ENCODE measurements at places on chromosomes 16 and 17.

DNA sequence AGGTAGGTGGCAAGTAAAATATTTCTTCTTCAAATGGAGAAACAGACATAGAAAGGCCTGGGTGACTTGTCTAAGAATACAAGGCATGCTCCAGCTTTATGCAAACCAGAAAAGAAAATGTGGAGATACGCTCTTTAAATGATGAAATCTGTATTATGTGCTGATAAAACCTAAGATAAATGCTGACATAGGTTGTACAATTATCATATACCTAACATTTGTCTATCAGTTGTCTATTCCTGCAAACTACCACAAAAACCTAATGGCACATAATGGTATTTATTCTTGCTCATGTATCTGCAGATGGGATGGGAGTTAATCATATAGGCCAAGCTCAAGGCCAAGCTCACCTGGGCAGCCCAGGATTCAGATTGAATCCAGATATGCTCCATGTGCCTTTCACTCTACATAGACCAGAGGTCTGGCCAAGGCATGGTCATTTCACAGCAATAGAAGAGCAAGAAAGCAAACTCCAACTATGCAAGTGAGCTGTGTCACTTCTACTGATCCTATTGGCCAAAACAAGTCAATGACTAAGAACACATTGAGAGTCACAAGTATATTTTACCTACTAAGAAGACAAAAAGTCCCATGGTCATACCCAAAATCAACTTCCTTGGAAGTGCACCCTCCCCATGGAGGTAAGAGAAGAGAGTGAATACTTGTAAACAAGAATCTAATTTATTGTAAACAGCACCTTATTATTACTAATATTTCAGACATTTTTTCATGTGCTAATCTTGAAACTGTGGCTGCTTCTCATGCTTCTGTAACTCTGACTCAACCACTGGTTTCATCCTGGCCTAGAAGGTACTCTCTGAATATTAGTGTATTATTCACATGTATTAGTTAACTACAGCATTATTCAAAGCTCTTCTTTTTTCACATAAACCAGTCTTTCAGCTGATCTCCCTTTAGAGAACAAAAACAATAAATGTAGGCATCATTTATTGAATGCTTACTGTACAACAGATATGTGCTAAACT lies 270.7 kb upstream of the SOX9 start:
- DNase-seq = peak; percentile 37

DNA sequence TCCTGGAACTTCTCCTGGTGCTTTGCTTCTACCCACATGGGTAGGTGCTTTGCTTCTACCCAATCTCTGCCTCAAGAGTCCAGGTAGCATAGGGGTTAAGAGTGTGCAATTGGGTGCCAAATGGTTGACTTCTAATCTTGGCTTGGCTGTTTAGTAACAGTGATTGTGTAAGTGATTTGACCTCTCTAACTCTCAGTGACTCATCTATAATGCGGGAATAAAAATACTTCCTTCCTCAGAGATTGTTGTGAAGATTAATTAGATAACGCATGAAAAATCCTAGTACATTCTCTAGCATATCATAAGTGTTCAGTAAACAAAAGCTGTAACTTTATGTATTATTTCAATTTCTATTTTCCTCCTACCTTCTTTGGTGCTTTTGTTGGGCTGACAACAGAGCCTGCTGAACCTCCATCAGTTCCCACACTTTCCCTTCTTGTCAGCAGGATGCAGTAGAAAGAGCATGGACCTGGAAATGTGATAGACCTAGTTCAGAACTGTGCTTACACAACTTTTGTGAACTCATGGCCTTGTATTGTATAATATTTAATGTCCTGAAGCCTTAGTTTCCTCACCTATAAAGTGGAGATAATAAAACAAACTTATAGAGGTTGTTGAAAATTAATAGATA lies 72.9 kb upstream of the SMIM36 start:
- peak; percentile 29 for DNase-seq

GRCh38 chr16:49158029-49158642 lies 123.5 kb downstream of the CBLN1 start:
- DNase-seq = no peak

DNA sequence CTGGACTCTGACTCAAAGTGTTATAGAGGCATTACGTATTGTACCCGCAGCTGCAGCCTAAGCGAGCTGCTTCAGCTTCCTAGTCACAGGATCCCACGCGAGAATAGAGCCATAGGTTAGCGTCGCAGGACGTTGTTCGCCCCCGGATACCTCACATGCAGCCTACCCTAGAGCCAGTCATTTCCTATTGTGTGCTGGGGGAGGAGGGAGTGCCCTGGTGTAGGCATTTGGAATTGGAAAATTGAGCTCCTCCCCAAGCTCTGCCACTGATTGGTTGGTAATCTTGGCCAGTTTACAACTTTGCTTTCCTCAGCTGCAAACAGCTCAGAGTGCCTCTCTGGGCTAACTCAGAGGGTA lies 530 bp downstream of the NAA60 start:
- DNase-seq = no peak

DNA sequence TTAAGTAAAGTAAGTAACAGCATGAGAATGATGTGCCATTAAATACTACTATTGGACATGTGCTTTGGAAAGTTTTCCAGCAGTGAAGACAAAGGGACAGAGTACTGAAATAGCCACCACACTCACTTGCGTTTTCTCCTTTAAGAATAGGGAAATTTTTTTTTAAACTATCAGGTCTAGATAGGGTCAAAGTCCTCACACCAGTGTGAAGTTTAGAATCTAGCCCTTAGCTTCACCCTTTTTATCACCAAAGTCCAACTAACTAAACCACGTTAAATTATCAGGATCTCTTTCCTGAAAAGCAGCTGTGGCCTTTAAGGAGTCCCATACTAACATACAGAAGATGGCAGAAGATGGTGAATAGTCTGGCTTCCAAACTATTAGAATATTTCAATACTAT lies 180.9 kb downstream of the ZNF18 start:
- DNase-seq = no peak

DNA sequence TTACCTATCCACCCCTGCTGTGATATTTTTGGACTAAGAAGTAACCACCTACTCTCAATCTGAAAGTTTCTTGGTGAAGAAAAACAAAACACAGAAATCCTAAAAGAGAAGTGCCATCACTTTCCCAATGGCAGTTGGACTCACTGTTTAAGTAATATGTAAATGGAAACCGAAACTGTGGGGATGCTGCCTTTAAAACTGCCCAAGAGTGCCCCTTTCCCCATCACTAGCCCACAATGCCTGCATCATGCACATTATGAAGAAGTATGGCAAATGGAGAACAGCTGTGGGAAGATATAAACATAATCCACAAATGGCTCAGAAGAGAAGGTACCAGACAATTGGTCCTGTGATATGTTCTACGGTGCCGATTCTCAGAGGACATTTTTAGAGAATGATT lies 33.5 kb upstream of the SLC6A2 start:
- DNase-seq = no peak

DNA sequence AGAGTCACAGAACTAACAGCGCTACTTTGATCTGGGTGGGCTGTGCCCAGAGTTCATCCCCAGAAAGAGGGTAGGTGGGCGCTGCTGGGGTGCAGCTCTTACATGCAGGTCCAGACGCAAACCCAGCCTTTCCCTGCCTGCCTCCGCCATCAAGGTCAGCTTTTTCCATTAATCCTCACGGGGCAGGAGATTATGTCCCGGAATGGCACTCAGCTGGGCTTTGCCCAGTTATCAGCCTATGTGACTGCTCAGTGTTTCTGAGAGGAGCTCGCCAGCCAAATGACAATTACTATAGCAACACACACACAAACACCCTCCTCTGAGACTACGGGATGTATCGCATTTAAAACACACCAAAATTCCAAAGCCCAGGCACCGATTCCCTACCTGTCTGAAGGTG lies 20.1 kb downstream of the GLYR1 start:
- no peak for DNase-seq

GRCh38 chr16:23615805-23616204 lies 19.7 kb upstream of the NDUFAB1 start:
- DNase-seq = no peak

GRCh38 chr16:19559242-19559910 lies 3.9 kb downstream of the VPS35L start:
- no peak for DNase-seq

DNA sequence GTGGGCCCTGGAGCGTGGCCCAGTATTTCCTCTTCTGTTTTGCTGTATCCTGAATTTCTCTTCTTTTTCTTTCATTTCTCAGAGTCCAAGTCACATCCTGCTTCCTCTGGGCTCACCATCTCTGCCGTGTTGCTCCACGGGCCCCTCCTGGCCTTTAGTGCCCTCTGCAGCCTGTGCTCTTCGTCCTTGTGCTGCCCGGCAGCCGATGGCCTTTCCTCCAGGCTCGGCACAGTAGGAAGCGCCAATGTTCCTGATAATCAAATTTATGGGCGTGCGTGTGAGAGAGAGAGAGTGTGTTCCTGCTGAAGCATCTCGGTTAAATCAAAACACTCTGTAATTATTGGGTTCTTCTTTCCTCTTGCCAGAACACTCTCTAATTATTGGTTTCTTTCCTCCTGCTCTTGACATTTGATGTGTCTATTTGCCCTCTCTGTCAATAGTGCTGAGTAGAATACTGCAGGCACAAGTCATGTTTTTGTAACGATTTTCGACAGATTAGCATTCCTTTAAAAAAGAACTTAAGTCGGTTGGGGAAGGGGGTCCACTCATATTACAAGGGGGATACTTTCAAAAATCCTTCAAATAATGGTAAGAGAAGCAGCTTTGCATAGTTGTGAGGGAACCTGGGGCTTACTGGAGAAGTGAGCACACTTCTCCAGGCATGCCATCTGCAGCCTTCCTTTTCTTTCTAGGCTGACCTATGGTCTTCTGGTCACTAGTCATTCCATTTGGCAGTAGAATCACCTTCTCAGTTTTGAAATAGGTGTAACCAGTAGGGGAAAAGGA lies 126.6 kb downstream of the RPTOR start:
- no peak for DNase-seq

DNA sequence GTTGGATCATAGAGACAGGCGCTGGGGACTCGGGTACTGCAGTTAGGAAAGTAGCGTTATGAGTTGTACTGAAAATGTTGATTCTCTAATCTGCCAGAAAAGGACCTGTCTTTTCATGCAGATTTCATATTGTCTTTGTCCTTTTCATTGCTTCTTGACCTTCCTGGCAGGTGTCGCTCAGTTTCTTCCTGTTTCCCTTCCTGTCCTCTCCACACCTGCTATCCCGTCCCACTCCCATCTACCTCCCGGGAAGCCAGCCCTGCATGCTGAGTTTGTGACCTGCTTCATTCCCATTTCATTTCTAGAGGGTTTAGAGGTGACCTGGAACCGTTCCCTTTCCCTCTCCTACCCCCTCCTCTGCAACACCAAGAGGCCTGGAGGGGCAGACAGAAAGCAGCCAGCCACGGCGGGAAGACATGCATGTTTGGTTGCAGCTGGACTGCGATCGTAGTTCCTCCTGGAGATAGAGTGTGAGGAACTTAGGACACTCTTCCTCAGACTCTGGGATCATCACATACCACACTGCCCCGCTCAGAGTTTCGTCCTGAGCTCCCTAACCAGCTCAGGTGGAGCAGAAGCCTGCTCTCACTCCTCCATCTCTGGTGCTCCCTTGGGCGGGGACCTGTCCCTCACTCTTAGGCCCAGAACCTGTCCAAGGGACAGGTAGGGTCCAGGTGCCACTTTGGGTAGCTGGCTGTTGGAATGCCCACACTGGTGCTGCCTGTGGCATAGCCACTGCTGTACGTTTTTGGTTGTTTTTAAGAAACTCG lies 23.9 kb upstream of the ARHGAP23 start:
- no peak for DNase-seq

GRCh38 chr16:84331998-84332780 lies 36.1 kb upstream of the ATP2C2 start:
- peak; percentile 18 for DNase-seq

GRCh38 chr17:14006249-14006942 lies 62.9 kb upstream of the COX10 start:
- DNase-seq = no peak

Measured in epithelial cell of proximal tubule (primary cell).